ENCODE measurements at places on chromosomes 2 and 18. TPM values are rescaled to one million over a fixed set of nuclear protein-coding genes. Genes with fewer than 3 reads are reported as not detected.

DNA sequence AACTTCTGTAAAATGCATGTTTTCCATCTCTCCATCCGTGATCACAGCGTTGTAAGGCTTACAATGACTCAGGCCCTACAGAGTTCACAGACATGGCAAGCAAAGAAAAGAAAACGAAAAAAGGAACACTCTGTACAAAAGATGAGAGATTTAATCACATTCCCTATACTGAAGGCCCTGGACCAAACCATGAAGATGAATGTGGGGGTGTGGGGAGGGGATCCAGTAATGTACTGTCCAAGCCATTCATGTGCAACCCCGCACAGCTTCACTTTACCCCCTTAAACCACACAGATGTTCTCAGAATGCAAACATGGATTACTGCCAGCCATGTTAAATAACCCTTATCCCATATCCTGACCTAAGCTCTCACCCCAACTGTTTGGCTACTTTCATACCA, 391.1 kb downstream of the NCKAP5 start:
- no peak for DNase-seq

Gene NTSR2
- 0.15 TPM for total RNA-seq

Gene PLEK
- 0.13 TPM for total RNA-seq

- DNase-seq, result no peak
Observed at GRCh38 chr2:143530758-143531157, 401.5 kb downstream of the ARHGAP15 start.

- DNase-seq, result no peak
Observed at GRCh38 chr2:37907501-37908225, 17.4 kb upstream of the RMDN2 start.

DNA sequence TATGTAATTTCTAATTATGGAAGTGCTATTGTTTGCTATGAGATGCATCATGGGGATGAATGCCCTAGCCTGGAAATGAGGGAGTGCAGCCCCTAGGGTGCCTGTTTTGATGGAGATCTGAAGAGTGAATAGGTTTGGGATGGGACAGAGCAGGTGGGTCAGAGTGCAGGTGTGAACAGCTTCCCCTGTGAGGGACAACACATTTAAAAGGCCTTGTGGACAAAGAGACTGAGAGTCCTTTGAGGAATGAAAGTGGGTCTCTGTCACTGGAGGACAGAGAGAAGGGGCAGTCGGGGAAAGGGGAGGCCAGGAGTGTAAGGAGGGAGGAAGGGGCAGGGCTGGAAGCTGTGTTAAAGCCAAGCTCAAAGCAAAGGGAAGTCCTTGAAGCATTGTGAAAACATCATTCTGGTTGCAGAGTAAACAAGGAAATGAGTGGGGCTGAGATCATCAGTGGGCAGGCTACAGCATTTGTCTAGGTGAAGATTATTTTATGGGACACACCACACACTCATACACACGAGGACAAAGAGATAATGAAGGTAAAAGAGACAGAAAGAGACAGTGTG, 877.6 kb downstream of the SLC4A3 start:
- DNase-seq, result peak; percentile 82

Gene PDCD1
- 0.15 TPM for total RNA-seq

Gene EMILIN1
- 0.31 TPM for total RNA-seq

DNA sequence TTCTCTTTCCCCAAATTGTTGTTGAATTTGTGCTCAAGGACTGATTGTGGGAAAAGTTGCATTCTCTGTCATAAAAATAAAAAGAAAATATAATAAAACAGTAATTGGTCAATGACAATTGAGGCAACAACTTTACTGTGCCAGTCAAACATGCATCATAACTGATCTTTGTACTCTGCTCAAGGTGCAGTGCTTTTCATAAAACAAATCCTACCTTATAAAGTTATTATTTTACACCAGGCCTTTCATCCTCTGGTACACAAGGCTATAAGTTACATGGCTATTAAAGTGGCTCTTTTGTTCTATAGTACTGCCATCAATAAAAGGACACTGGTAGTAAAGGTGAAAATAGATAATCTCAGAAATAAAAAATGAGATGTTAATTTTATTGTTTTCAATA, 761.9 kb downstream of the SATB2 start:
- no peak for DNase-seq

Gene SIX3
- 0.21 TPM for total RNA-seq

DNA sequence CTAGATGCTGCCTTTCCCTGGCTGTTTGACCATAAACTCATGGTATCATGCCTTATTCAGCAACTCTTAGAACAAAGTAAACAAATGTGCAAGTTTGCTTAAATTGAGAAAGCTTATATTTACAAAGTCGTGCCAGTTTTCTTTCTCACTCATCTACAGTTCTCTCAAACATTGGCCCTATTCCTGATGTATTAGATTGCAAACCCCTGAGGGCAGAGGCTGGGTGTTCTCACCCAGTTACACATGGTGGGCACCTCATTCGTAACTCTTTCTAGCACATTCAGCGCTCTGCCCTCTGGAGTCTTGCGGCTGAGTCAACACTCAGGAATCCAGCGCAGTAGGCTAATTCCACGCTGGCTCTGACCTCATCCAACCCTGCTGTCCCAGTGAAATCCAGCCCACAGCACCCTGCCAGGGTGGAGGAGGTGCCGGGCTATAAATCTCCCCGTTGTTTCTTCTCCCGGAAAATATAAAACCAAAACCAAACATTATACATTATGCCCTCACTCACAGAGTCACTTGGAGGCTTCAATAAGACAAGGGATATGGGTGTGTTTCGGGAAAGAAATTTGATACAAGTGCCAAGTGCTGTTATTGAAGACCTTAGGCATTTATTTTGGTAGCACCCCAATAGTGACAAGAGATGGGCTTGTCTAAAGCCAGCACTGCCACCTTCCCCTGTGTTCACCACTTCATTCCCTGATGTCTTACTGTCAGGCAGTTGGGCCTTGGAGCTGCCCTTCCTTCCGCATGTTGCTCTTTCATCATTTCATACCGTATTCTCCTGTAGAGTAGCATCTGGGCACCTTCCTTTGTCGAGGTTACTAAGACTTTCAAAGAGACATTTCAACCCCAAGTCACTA, 287.4 kb downstream of the PRKCE start:
- DNase-seq, result peak; percentile 98

- no peak for DNase-seq
Observed at GRCh38 chr2:1631292-1632001, 112.9 kb downstream of the PXDN start.

Gene AQP12A
- not detected for total RNA-seq

DNA sequence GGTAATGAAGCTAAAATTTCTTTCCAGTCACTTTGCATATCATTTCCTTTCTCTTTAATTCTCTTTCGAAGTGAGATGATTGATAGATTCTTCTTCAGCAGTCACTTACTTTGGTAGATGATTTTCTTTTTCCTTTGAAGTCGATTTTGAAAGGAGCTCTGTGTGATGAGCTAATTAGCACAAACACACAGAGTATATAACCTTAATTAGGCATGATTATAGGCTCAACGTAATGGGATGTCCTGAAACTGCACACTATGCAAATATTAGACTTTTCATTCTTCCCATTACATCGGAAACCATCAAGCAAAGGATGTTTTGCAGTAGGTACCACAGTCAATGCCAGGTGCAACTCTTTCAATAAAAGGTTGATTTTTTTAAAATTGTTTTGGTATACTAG, 6.4 kb upstream of the CTLA4 start:
- DNase-seq, result no peak

- DNase-seq, result no peak
Observed at GRCh38 chr2:161979490-161979889, 94.5 kb downstream of the DPP4 start.

DNA sequence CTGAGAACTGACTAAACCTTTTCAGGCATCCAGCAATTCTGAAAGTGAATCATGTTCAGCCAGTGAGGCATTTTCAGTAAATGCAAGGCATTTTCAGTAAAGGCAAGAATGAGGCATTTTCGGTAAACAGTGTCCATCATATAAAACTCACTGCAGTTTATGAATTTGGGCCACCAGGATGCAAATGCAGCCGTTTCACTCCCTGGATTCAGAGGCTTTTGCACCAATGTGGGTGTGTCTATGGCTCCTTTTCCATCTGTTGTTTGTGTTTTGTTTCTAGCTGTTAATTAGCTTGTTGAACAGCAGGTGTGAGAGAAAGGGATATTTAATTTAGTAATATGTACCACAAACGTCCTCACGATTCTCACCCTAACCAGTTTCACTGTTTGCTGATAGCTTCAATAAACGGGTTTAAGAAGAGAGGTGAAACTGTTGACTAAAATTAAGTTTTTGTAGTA, 116.3 kb upstream of the PGAP1 start:
- no peak for DNase-seq

Gene CYS1
- total RNA-seq, result 20.4 TPM

DNA sequence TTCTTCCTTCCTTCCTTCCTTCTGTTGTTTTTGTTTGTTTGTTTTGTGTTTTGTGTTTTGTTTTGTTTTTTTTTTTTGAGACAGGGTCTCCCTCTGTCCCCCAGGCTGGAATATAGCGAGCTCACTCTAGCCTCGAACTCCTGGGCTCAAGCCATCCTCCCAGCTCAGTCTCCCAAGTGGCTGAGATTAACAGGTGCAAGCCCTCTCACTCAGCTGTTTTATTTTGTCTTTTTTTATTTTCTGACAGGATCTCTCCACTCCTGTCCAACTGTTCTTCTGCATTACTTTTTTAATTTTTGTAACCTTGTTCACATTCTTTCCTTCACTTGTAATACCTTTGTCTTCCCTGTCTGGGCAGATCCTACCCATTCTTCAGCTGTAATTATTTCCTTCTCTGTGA, 23.6 kb downstream of the MAP3K20 start:
- no peak for DNase-seq

Gene EFR3B
- 8.9 TPM for total RNA-seq

- DNase-seq, result no peak
Observed at GRCh38 chr18:75544496-75544895, 117.0 kb upstream of the SMIM21 start.

DNA sequence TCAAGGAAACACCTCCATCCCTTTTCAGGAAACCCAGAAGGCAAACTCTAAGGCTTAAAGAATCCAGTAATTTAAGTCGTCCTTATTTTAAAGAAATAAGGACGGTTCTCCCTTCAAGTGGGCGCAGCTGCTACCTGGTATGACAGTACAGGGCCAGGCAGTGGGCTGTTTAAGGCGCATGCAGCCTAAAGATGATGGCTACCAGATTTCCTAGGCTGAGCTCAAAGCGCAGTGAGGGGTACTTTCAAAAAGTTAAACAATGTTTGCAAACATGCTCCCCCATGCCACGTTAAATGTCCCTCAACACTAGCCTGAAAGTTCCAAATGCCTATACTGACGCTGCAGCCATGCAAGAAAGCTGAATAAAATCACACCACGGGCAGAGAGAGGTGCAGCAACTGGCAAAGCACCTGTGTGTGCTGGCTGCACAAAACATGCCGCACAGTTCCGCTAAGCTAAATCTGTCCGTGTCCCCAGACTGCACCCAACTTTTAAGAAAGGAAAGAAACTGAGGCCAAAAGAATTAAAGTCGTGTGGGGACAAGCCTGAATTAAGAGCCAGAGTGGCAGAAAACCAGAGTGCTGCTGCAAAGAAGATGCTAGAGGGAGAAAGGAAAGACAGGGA, 583 bp downstream of the HIBCH start:
- DNase-seq, result no peak

Measured in Panc1 (cell line).